Stimulated activated CD4-positive, alpha-beta T cell treated with anti-CD3 and anti-CD28 coated beads, Interleukin-2, amount 100 ng/mL, for 48 hours (primary cell): ENCODE measurements at places on chromosomes 5 and 9.

GRCh38 chr5:117461966-117462365 is 887.3 kb upstream of the SEMA6A start:
- no peak for DNase-seq

- peak; percentile 78 for DNase-seq
Measured at GRCh38 chr9:83334320-83334719, 203.9 kb downstream of the FRMD3 start.

GRCh38 chr5:134128648-134128995 is 14.1 kb downstream of the TCF7 start:
- no peak for DNase-seq

- DNase-seq = no peak
Measured at GRCh38 chr5:98942847-98943246, 14.0 kb upstream of the CHD1 start.

DNA sequence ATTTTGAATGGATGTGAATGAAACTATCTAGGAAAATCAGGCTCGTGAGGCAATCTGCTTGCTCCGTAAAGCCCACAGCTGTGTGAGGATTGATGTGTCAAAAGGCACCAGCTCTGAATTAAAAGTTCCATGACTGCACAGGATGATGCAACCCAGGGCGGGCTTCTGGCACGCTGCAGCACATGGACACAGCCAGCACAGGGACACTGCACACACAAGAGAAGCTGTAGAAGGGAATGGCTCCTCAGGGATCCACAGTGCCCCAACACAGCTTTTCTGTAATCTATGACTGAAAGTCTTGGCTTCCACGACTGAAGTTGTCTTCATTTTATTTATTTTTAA is 151.0 kb downstream of the GCNT1 start:
- DNase-seq = no peak

DNA sequence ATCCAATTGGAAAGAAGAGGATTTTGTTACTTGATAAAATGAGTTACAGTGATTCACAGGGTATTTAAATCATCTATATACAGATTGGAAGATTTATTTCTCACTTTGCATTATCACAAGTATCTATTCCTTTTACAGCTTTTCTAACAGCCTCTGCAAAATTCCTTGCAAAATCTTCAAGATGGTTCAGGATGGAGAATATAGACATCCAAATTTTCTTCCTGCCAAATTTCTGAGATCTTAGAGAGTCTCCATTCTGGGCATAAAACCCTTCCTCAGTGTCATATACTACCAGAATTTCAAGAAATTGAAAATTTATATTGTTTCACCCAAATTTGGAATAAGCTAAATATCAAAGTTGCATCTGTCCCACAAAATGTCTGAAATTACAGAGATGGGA is 259.1 kb upstream of the FAM174A start:
- no peak for DNase-seq

DNA sequence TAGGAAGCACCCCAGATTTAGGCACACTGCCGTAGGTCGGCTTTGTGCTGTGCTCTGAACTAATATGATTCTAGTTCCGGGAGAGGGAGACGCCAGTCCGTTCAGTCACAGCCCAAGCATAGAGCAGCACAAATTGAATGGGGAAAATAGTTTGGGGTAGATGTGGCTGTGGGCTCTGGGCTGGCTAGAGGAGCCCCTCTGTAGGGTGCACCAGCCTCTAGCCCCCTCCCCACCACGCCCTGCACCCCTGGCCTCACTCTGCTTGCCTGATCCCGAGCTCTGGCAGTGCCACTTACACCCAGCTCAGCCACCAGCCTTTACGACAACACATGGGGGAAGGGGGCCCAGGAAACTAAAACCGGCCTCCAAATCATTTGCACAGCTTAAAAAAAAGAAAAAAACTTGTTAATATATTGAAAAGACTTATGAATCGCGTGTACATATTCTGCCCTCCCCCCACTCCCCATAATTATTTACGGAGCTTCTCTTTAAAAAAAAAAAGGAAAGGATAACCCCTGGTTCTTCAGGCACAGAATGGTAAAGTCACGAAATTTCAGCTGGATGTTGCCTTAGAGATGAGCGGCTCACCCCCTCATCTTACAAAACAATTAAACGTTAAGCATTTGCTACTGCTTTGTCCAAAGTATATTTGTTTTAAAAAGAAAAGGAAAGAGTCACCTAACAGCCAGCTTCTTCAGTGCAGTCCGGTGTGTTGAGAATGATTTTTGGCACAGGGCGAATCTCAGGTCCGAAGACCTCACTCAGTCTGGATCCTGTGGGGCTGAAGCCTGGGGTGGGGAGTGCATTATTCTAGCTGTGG is 3.5 kb downstream of the LMX1B start:
- DNase-seq = no peak

- no peak for DNase-seq
Measured at GRCh38 chr5:109819878-109820277, 130.2 kb downstream of the MAN2A1 start.

DNA sequence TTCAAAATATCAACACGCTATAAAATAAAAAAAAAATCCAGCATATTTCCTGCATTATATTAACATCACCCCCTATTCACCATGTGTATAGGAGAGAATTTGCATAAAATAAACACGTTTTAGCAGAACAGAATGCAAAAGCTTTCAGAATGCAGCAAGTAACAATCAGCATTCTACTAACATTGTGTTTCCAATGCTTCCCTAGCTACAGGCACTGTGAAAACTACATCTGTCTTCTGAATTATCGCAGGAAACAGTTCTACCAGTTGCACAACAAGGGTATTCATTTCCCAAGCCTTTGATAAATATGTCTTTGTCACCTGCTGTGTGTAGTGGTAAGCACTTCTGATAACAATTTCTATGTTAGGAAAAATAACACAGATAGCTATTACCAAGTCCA is 1015.8 kb downstream of the CDH18 start:
- no peak for DNase-seq

DNA sequence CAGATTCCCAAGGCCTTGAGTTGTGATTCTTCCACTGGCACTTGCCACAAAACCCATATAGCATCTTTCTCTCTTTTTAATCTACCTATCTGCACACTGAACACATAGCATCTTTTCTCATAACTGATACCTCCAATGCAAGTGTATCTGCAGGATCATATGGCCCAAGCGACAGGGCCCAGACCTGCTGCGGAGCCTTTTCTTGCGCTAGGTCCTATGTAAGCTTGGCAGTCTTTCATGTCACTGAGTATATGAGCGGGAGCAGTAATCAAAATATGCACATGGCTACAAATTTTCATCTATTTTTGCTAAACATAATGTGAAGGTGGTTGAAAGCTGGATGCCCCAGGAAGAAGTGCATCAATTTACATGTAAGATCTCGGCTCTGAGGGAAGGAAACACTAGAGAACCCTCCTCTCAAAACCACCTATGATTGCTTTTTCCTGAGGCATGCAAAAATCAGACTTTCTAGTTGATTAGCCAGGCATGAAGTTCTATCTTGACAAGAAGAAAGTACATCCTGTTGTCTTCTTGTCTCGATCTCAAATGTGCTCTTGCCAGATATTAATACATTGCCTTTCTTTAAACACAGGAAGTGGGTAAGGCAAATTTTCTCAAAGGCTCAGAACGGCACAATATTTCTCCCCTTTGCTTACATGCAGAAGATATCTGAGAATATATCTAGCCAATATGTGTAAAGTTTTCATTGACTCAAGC is 26.9 kb upstream of the CEMIP2 start:
- DNase-seq = no peak

DNA sequence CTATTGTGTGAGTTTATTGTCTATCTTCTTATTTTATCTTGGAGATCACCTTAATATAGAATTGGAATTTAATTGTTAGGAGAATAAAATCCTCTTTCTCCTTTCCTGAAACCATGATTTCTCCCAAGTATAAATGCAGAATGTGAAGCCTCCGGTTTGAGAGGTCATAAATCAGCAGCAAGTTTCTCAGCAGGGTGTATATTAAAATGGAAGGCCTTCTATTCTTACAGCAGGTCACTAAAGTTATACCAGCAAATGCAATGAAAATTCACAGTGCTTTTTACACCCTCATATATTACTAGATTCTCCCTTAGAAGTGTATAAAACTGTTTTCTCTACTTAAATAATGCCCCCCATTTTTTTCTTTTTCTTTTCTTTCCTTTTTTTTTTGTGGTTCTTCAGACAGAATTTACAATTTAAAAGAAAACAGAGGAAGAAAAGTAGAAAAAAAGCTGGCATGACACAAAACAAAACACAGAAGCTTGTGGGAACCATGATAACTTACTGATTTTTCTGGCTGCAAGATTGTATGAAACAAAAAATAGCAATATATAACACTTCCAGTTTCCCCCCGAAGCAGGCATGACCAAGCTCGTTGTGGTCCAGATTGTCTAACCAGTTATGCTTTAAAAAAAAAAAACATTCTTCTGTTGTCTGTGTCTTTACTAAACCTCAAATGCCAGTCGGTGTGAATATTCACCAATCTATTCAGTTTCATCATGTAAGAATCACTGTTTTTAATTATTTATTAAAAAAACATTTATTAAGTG is 211.2 kb downstream of the RAB3C start:
- no peak for DNase-seq
